Sigmoid colon (tissue), 7 donors: ENCODE measurements at places on chromosomes 3 and 15.

DNA sequence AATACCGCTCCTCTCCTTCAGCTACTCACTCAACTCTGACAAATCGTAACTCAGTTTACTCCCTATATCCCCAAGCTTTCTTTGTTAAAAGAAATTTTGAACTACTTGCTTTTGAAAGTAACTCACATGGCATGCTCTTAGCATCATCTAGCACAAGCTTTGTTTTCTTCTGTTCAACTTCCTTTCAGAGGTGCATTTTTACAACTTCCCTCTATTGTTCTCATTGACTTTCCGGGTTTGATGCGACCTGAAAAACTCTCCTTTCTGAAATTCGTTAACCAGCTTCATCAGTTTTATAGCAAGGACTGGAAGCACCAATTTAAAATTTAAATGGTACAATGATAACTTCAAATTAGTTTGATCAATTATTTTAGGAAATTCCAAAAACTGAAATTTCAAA lies 629.5 kb upstream of the TGFBR2 start:
- DNase-seq, result no peak

DNA sequence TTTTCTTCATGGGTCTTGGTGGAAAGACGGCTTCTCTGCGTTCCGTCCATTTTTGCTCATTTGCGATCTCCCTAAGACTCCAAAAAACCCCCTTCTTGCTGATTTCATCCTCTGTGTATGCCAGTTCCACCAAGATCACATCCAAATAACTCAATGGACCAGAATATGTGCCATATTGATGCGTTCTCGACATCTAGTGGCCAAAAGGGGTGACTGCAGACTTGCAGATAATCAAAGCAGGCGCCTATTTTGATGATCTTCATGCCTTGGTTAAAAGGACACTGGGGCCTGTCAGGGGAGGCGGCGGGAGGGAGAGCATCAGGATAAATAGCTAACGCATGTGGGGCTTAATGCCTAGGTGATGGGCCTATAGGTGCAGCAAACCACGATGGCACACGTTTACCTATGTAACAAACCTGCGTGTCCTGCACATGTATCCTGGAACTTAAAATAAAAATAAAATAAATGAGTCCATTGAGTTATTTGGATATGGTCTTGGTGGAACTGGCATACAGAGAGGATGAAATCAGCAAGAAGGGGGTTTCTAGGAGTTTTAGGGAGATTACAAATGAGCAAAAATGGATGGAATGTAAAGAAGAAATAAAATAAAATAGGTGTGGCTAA lies 104.2 kb upstream of the RAD18 start:
- peak; percentile 67 for DNase-seq

- no peak for DNase-seq
Observed at GRCh38 chr3:123409443-123410148, 39.3 kb downstream of the ADCY5 start.

GRCh38 chr3:152942366-152942765 lies 107.4 kb downstream of the P2RY1 start:
- DNase-seq, result no peak

DNA sequence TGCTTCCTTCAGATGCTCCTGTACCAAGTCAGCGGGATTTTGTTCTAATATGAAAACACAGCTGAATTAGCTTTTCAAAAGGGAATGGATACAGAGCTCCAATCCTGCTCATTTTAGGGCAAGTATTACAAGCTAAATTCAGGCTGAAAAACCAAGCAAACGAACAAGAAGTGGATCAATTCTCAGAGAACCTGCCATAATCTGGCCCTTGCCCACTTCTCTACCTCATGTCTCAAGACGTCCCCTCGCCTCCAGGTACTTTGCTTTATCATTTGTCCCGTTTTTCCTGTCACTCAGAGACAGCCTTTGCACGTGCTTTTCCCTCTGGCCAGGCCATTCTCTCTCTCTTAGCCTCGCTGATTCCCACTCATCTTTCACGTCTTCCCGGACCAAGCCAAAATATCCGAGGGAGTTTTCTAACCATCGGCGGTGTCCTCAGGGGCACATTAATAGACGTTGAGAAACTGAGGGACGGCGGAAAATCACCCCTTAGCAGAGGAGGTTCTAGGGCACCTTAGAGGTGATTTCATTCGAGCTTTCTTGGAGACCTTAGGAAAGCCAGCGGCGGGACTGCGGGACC lies 654 bp downstream of the SUSD5 start:
- DNase-seq, result no peak

DNA sequence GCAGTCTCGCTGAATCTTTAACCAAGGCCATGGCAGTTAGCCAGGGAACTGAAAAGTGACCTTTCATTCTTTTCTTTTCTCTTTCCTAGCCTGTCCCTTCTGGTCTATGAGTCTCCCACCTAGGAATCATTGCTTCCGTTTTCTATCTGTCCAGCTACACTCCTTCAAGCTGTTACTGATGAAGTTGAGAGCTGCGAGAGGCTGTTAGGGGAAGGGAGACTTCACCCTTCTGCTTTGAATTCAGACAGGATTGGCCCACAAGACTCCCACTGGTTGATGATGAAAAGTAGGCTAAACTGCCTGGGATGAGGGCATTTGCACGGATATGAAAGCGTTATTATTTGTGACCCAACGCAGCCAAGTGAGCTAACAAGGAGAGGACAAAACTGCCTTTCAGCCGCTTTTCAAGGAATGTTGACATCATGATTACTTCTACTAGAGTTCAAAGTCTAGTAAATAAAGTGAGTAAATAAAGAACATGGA lies 30.2 kb downstream of the EIF4E3 start:
- no peak for DNase-seq

GRCh38 chr15:37599156-37599555 lies 335.3 kb upstream of the TMCO5A start:
- DNase-seq, result no peak

- DNase-seq, result no peak
Observed at GRCh38 chr3:100740207-100740606, 30.9 kb downstream of the TFG start.

GRCh38 chr3:155423526-155424322 lies 130.2 kb upstream of the STRIT1 start:
- no peak for DNase-seq

- no peak for DNase-seq
Observed at GRCh38 chr3:138344754-138345153, 3.6 kb upstream of the MRAS start.

DNA sequence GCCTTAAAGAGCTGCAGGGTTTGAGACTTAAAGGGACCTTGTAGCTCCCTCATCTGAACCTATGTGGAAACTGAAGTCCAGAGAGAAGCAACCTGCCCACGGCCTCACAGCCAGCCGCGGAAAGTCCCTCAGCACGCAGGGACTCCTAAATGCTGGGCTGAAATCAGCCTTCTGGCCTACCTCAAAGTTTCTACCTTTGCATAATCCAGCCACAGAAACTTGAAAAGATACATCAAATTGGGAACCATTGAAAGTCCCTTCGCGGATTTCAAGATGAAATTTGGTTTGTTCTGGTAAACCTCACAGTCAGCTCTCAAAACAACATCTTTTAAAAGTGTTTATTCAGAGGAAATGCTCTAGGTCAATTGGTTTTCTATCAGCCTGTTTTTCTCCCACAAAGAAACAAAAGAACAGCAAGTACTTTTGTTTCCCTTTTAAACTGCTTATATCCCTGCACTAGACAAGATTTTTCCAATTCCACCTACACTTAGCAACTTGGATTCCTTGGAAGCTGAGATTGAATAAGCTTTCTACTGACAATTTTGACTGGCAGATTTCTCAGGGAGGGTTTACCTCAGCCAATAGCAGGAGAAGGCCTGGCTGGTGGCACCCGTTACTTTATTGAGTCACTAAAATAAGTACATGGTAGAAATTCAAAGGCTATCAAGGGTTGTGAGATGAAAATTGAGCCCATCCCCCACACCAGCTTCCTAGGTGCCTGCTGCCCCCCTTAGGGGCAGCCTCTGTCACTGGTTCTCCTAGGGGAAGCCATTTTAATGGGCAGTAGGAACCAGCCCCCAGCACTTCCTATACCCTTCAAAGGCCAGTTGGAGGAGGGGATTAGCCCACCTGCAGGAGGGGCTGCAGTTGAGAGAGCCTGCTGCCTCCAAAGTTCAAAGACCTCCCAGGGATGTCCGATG lies 171.2 kb downstream of the ADAMTS17 start:
- no peak for DNase-seq

- no peak for DNase-seq
Observed at GRCh38 chr15:75112848-75113492, 88.7 kb upstream of the C15orf39 start.

- DNase-seq, result no peak
Observed at GRCh38 chr3:196111939-196112386, 30.1 kb upstream of the TFRC start.

DNA sequence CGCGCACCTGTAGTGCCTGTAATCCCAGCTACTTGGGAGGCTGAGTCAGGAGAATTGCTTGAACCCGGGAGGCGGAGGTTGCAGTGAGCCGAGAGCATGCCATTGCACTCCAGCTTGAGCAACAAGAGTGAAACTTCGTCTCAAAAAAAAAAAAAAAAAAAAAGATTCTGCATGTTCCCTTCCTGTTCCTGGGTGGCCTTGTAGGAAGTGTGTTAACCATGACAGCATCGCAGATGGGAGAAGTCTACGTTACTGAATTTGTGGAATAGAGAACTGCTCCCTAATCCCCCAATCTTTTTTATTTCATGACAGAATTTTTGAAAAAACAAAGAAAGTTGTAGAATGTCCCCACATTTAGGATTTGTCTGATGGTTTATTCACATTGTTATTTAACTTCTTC lies 45.4 kb downstream of the FOXL2 start:
- no peak for DNase-seq

DNA sequence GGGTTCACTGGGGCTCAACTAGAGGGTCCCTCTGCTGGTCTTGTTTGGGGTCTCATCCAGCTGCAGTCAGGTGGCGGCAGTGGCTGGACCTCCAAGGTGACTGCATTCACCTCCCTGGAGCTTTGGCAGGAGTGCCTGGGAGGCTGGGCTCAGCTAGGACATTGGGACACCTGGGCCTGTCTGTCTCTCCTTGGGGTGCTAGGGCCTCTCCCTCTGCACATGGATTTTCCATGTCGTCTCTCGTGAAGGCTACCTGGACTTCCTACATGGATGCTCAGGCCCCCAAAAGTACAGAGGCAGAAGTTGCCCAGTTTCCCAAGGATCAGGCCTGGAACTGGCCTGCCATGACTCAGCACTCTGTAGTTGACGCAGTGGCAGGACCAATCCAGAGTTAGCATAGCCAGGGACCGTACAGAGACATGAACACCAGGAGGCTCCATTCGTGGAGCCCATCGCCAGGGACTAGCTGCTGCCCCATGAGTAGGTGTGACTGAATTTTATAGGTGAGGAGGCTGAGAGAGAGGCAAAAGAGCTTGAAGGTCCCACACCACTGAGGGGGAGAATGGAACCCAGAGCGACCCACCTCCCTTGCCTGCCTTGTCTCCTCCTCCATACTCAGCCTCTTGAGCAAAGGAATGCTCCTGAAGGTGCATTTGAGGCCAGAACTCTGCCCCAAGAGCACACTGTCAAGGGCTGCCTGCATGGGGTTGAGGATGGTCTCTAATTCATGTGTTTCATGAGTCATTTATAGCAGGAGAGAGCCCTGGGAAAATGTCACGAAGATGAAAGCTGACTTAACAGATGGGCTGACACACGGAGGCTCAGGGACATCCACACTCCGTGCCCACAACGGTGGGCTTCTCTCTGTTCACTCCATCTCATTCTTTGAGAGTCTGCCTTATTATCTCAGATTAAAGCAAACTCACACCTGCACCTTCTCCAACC lies 13.0 kb upstream of the ALDH1A3 start:
- no peak for DNase-seq

- DNase-seq, result no peak
Observed at GRCh38 chr15:41870689-41871081, 23.2 kb downstream of the SPTBN5 start.

DNA sequence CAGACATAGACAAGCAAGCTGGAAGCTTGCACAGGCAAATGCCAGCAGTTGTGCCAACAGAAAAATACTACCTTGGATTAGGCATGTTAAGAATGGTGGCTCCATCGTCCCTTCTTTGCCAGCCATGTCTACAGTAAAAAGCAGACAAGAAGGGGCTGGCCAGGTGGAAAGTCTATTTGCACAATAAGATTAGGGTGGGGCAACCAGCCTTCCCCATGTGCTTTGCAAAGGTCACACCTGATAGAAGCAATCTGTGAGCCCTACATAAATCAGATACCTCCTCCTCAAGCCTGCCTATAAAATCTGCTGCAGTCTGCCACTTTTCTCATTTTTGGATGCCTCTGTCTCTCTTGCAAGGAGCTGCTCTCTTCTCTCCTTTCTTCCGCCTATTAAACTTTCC lies 555.9 kb downstream of the RSL24D1 start:
- no peak for DNase-seq

- DNase-seq, result no peak
Observed at GRCh38 chr3:108171106-108171505, 51.1 kb downstream of the IFT57 start.

- no peak for DNase-seq
Observed at GRCh38 chr3:3281024-3281423, 101.5 kb upstream of the CRBN start.

- no peak for DNase-seq
Observed at GRCh38 chr15:58139989-58140522, 1.9 kb downstream of the AQP9 start.

- DNase-seq, result no peak
Observed at GRCh38 chr3:77328690-77329089, 288.8 kb downstream of the ROBO2 start.

GRCh38 chr3:188807006-188807405 lies 364.8 kb upstream of the TPRG1 start:
- DNase-seq, result no peak

DNA sequence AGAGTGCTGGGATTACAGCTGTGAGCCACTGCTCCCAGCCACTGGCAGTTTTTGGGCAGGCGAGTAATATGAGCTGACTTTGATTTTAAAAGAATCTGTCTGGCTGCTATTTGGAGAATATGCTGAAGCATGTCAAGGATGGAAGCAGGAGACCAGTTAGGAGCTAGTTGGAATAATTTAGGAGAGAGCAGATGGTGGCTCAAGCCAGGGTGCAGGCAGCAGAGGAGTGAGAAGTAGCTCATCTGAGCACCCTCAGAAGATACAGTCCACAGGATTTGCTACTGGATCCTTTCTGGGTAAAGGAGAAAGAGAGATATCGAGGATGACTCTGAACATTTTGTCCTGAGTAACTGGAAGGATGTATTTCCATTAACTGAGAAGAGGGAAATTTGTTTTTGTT lies 30.4 kb upstream of the BDH1 start:
- no peak for DNase-seq

GRCh38 chr3:10937141-10937825 lies 55.3 kb upstream of the SLC6A1 start:
- DNase-seq, result peak; percentile 48

GRCh38 chr15:101489237-101489598 lies 289 bp downstream of the PCSK6 start:
- DNase-seq, result no peak

GRCh38 chr3:113222451-113223086 lies 11.2 kb downstream of the BOC start:
- no peak for DNase-seq

GRCh38 chr15:90227816-90228772 lies 5.6 kb downstream of the CIB1 start:
- no peak for DNase-seq

GRCh38 chr3:385151-385550 lies 188.6 kb downstream of the CHL1 start:
- DNase-seq, result no peak
